Activated CD4-positive, alpha-beta T cell treated with anti-CD3 and anti-CD28 coated beads, Interleukin-2, amount 50 U/mL, for 16 hours (primary cell): ENCODE measurements at places on chromosomes 5 and 9.

GRCh38 chr9:114205171-114206015, 50.1 kb downstream of the COL27A1 start:
- no peak for DNase-seq

DNA sequence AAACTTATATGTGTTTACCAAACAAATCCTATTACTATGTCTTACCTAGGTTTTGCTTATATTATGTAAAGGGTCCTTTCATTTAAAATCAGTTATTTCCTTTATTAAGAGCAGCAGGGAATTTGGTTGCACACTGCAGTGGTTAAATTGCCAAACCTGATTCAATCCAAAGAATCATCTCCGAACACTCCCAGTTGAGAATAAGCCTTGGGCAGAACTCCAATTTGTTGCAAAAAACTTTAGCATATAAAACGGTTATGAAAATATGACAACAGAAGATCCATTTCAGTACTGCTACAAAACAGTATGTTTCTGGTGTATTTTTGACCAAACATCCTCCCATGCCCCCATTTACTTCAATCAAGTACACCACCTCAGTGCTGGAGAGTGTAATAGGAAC, 587.0 kb upstream of the GRAMD2B start:
- no peak for DNase-seq

DNA sequence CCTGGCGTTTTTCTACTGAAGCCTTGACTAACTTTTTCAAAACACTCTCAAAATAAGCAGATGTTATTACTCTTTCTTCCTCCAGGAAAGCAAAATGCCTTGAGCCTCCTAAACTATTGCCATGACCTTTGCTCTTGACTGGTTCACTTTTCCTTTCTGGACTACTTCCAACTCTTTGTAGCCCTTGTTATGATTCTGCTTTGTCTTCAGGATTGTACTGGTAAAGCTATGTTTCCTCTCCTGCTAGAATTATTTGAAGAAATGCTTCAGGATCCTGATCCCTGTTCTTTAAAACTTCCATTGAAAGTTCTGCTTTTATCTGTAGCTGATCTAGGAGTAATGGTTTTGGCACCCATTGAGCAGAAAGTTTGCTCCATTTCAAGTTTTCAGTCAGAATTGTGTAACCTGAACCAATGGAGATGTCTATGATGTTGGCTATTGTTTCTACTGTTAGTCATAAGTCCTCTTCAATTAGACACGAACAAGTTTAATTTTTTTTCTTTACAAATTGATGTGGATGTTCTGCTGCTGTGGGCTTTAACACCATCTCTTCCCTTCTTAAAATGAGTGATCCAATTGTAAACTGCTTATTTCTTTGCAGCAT, 1356.4 kb downstream of the EFNA5 start:
- no peak for DNase-seq

- DNase-seq = no peak
These were observed 128.0 kb upstream of the MSX2 start for GRCh38 chr5:174596429-174596828.

DNA sequence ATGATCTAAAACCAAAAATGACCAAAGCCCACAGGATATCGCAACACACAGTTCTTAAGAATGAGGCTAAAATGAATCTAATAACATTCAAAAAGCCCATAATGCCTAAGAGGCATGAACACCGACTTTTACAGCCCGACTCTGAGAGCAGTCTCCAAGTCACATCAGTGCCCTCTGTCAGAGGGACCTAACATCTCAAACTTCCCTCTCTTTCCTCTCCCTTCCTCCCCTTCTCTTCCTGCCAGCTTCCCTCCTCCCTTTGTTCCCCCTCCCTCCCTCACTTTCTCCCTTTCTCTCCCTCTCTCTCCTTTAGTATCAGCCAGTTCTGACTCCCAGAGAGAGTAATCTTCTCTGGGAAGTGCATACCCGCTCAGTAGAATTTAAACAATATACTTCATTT, 154.4 kb downstream of the GLIS3 start:
- DNase-seq = no peak
